ENCODE measurements at places on chromosomes 2 and 18.

DNA sequence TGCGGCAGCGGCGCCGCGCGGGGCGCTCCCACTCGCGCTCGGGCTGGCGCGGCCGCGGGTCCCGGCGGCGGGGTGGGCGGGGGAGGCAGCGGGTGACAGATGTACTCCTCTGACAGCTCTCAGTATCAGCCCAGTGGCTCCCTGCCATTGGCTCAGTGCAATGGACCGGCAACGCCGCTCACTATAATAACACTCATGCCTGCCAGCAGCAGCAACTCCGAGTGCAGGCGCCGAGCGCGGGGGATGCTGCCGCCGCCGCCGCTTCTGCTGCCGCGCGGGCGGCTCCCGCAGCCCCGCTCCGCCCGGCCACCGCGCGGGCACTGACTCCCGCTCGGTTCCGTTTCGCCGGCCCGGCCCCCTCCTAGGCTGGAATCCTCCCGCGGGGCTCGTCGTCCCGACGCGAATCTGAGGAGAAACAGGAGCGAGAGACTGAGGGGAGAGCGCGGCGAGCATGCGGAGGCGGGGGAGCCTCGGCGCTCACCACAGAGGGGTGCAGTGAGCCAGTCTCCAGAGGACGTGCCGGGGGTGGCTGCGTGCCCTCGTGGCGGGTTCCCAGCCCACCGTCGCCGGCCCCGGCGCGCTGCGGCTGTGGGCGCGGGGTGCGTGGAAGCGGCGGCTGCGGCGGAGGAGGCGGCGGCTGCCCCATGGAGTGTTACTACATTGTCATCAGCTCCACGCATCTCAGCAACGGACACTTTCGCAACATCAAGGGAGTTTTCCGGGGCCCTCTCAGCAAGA, at the start of gene ZNF804A:
ZNF804A (plus strand) TSS at position 214 of the 738 bp plus-strand sequence; CDS start at position 645, 431 bp downstream.
- DNase-seq = peak; percentile 63

- DNase-seq = no peak
Measured at GRCh38 chr2:186648130-186648529, 45.7 kb upstream of the FAM171B start.

DNA sequence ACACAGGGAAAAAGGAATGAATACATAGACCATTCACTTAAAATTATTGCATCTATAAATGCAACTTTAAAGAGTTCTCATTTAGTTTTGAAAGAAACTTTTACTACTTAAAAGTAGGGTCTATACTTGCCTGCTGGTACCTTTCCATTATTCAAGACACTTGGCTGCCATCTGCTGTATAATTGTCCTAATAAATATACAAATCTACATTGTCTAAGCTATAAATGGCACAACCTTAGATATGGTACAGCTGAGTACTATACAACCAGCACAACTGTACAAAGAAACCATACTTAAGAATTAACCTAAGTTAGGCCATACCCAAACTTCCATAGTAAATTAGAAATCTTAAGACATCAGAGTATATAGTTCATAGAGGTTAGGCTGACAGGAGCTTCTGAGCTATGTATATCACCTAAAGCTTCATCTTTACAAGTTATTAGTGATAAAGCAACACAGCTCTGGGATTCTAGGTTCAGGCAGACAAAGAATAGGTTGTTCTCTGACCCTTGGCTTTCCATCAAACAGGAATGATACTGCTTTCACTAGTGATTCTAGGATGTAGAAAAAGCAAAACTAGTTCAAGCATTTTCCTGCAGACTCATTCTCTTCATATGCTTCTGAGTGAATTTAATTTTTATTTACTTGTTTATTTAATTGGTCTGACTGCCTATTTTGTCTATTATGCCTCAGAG, 22.1 kb downstream of the EXOC6B start:
- no peak for DNase-seq

GRCh38 chr2:148167241-148167766, 146.4 kb downstream of the MBD5 start:
- no peak for DNase-seq

- no peak for DNase-seq
Measured at GRCh38 chr18:669077-669476, 11.6 kb downstream of the TYMS start.

DNA sequence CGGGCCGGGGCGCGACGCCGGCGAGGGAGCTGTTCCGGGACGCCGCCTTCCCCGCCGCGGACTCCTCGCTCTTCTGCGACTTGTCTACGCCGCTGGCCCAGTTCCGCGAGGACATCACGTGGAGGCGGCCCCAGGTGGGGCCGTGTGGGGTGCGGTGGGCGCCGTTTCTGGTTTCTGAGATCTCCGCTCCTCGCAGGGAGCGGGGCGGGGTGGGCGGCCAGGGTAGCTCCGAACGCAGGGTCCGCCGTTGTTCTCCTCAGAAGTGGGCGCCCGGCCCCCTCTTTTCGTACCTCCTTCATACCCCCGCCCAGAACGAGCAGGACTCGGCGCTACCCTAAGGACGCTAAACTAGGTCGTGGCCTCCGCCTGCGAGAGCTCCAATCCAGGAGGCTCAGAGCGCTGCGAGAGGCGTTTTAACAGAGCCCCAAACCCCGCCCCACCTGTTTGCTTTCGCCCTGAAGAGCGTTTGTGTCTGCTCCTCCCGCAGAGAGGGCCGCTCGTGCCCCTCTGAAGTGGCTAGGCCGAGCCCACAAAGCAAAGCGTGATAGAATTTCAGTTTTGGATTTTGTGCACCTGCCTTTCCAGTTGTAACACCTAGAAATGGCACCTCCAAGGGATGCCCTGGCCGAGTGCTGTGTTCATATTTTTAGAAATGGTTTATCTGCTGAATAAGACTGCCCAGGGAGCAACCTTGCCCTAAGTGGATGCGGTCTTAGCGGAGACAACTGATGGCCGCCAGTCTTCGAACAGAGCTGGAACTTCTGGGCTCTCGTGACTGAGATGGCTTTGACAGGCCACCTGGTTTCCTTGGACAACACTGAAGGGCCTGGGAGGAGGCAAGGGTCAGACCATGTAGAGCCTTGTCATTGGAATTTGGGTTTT, 626 bp downstream of the CAPN10 start:
- DNase-seq = no peak

Measured in SJSA1 (cell line).